ENCODE measurements at places on chromosomes 11 and 22.
A peak's percentile ranks its signal among the peaks of the same experiment; 100 is the strongest.

DNA sequence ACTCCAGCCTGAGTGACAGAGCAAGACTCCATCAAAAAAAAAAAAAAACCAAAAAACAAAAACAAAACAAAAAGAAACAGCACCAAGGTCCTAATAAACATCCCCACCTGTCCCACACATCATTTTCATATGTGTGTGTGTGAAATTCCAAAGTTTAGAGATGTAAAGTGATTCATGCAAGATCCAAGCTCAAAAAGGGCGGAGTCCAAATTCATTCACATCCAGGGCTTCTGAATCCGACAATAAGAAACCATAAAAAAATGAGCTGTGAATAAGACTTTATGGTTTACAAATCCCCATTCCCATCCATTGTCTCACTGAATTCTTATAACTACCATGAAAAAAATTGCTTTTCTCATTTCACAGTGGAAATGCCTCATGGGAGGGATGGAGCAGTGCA lies 30.9 kb upstream of the IGSF22 start:
- DNase-seq: no peak

DNA sequence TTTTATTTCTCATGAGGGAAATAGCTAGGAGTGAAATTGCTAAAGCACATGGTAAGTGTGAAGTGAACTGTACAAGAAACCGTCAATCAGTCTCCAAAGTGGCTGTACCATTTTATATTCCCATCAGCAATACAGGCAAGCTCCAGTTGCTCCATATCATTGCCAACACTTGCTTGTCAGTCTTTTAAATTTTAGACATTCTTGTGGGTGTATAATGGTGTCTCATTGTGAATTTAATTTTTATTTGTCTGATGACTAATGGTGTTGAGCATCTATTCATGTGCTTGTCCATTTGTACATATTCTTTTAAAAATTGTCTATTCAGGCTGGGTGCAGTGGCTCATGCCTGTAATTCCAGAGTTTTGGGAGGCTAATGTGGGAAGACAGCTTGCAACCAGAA lies 34.1 kb upstream of the SMCO4 start:
- DNase-seq: no peak

GRCh38 chr11:96854425-96854824 lies 464.6 kb downstream of the JRKL start:
- no peak for DNase-seq

- DNase-seq: no peak
Observed at GRCh38 chr11:133808393-133809140, 36.7 kb downstream of the SPATA19 start.

GRCh38 chr11:113577356-113578032 lies 102.3 kb upstream of the DRD2 start:
- no peak for DNase-seq

DNA sequence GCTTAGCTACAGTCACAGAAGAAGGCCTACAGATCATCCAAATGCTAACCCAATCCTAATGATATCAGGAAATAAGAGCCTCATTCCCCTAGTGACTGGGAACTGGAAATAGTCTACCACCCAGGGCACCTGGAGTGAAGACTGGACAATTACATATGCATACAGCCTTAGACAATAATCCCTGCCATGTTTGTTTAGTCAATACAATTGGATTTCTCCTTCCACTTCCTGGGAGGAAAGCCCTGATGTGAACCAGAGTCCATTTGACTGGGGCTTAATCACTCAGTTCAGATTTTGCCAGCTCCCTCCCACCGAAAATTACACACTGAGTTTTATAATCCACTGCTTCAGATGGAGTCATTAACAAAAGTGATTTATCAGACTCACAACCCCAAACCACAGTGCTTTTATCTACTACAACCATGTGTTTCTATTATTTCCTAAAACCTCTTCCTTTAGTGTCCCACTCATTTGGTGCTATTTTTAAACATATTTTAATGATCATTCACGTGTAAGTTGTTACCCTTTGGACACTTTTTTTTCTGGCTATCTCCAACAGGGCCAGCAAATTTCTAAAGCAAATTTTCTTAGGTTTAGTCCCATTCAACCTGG lies 29.9 kb downstream of the CWF19L2 start:
- DNase-seq: no peak

DNA sequence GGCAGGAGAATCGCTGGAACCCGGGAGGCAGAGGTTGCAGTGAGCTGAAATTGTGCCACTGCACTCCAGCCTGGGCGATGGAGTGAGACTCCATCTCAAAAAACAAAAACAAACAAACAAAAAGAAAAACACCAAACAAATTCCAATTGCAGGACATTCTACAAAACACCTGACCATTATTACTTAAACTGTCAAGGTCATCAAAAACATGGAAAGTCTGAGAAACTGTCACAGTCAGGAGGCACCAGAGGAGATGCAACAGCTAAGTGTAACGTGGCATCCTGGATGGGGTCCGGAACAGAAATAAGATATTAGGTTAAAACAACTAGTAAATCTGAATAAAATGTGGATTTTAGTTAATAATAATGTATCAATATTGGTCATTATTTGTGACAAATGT lies 914 bp upstream of the DNAJB13 start:
- no peak for DNase-seq

- DNase-seq: peak; percentile 36
Observed at GRCh38 chr11:133950874-133951326, 5.9 kb downstream of the IGSF9B start.

GRCh38 chr11:64572143-64572542 lies 18.9 kb upstream of the SLC22A12 start:
- DNase-seq: no peak

- no peak for DNase-seq
Observed at GRCh38 chr11:87432022-87432421, 394.3 kb downstream of the TMEM135 start.

DNA sequence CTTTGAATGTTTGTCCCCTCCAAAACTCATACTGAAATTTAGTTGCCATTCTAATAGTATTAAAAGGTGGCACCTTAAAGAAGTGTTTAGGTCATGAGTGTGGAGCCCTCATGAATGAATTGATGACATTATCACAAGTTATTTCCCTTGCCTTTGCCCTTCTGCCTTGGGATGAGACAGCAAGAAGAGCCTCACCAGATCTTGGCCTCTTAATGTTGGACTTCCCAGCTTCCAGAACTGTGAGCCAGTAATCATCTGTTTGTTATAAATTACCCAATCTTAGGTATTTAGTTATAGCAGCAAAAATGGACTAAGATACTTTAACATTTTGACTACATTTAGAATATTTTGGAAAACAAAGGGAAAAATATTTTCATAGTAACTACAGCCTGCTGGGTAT lies 371.0 kb downstream of the JRKL start:
- DNase-seq: no peak

DNA sequence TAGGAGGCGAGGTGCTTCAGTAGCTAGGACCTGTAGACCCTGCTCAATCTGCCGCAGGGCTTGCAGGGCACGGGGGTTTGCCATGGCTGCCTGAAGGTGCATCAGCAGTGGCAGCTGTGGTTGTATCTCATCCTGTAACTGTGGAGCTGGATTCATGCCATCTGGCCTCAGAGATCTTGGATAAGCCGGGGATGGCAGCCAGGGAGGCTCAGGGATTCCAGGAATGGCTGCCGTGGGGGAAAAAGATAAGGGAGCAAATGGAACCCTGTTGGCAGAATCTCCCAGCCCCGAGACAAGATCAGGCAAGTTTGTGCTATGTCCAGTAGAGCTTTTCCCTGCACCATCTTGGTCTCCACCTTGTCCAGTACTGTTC lies 1.8 kb downstream of the UBQLN3 start:
- DNase-seq: no peak

DNA sequence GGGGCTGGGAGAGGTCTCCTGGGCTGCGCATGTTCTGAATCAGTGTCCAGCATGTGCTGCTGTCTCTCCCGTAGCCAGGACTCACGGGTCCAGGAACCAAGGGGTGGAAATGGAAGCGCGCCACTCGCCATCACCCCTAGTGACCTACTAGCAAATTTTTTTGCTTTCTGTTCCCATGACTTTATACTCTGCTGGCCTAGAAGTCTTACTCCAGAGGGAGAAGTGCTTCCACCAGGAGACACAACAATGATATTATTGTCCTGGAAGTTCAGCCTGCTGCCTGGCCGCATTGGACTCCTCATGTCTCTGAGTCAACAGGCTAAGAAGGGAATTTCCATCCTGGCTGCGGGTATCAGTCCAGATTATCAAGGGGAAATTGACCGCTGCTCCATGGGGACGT lies 729.7 kb downstream of the BRD1 start:
- no peak for DNase-seq

DNA sequence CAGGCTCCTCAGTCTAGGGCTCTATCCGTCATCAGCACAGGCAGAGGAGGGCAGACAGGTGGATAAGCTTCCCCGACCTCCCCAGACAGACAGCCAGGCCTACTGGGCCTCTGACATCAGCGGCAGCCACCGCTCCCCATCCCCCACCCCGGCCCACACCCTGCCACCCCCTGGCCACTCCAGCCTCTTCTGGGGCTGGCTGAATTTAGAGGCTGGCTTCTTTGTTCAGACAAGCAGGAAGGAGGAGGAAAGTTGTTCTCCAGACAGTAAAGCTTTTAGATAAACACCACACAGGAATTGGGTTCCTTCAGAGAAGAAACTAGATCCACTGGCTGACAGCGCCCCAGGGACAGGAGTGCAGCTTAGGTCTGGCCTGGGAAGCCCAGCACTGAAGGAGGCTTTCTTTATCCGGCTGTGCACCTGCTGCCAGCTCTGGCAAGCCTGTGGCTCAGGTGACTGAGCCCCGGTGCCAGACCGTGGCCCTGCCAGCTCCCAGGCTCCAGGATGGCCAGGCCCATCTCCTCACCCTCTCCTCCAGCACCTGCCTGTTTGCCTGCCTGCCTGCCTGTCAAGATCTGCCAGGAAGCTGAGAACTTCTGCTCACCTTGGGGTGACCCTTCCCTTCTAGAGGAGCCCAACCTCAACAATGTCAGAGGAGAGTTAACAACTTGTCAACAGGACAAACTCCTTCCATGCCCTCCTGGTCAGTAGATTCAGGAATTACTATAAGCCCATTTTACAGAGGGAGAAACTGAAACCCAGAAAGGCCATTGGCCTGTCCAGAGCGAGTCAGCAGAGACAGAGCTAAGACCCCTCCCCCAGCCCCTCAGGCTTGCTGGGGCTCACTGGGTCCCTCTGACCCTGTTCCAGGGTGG lies 44.0 kb upstream of the KLHL35 start:
- no peak for DNase-seq

DNA sequence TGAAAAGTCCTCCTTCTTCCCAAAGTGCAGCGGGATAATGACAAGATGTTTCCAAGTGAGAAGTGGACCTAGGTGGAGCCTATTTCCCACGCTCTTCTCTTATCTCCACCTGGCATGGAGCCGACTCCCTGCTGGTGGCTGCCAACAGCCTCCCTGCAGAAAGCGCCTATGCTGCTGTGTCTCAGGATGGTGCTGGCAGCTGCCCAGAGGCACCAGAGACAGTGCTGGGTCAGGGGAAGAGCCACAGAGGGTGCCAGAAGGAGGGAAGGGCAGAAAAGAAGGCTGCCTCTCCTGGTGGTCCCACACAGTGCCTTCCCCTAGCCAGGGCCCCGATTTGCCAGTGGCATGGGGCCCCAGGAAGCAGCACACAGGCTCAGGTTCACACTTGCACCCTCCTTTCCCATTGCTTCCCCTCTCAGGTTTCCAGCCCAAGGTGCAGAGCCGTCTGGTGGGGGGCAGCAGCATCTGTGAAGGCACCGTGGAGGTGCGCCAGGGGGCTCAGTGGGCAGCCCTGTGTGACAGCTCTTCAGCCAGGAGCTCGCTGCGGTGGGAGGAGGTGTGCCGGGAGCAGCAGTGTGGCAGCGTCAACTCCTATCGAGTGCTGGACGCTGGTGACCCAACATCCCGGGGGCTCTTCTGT lies 19.0 kb downstream of the CD5 start:
- DNase-seq: no peak

DNA sequence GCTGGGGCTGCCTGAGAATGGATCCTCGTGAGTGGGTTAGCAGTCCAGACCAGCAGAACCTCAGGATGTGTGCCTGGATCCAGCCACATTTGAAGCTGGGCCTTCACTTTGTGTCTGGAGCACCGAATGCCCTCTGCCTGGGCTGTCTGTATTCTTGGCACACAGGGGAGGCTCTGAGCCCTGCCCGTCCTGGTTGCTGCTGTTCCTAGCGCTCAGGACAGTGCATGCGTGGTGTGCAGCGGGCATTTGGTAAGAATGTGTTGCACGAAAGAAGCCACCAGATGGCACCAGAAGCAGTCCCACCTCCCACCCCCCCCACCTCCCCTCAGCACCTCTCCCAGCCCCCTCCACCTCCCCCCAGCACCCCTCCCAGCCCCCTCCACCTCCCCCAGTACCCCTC lies 4.1 kb upstream of the MAPK11 start:
- DNase-seq: no peak

GRCh38 chr22:30290342-30291057 lies 1.2 kb upstream of the CASTOR1 start:
- no peak for DNase-seq

- no peak for DNase-seq
Observed at GRCh38 chr11:86214710-86215109, 29.8 kb upstream of the EED start.

GRCh38 chr11:15276621-15277020 lies 161.9 kb downstream of the INSC start:
- DNase-seq: no peak

DNA sequence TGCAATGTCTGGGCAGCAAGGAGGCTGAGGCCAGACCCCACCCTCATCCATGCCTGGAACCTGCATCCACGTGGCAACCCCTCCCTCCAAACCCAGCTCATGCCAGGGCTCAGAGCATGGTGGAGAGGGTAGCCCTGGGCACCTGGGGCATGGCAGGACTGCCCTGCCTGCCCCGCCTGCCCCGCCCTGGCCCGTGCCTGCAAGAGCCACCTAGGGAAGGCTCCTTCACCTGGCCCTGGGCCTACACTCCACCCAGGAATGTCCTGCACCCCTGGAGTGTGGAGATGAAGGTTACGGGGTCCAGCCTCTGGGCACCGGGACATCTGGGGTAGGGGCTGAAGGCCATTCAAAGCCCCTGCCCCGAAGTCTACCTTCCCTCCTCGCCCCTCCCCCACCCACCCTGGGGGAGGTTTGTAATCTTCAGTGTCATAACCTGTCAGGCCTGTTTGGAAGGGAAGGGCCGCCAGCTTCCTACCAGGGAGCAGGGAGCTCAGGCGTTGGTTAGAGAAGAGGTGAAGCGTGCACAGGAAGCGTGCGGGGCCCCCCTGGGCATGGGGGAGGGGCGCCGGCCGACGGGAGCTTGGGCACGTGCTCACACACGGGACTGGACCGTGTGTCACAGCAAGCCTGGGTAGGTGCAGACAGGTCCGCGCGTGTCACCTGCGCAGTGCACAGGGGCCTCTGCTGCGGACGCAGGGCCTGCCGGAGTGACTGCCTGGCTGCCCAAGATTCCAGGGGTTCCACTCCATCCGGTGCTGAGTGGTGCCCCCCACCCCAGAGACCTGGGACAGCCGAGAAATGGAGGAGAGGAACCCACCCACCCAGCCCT lies 30.7 kb upstream of the TH start:
- no peak for DNase-seq

- no peak for DNase-seq
Observed at GRCh38 chr11:86577644-86578636, 94.5 kb downstream of the ME3 start.

GRCh38 chr11:74773476-74773875 lies 24.8 kb downstream of the RNF169 start:
- no peak for DNase-seq

Measured in DMS 273 treated with DMSO at 0.1 percent for 48 hours (cell line).